Caki2 (cell line): ENCODE measurements at places on chromosomes 7 and 10. TPM values are rescaled to one million over a fixed set of nuclear protein-coding genes. Genes with fewer than 3 reads are reported as not detected.

The NPY gene
- total RNA-seq: not detected in 2 replicates

The CPN1 gene
- not detected in 2 replicates for total RNA-seq

The SDK1 gene
- total RNA-seq: 8.7 and 9.1 TPM in 2 replicates

The NKX1-2 gene
- total RNA-seq: not detected in 2 replicates

The VSTM4 gene
- total RNA-seq: 1.7 and 2.1 TPM in 2 replicates

The NEUROG3 gene
- total RNA-seq: not detected in 2 replicates

The CTNNA3 gene
- not detected in 2 replicates for total RNA-seq

The NUTM2B gene
- total RNA-seq: 0.35 and 1.5 TPM in 2 replicates

The AKR1C4 gene
- total RNA-seq: not detected in 2 replicates

The FZD1 gene
- 5.2 and 5.6 TPM in 2 replicates for total RNA-seq

The ATRNL1 gene
- total RNA-seq: 124 and 137 TPM in 2 replicates
